Karpas-422 (cell line): ENCODE measurements at places on chromosomes 4 and X.

- no peak for DNase-seq
Measured at GRCh38 chrX:30786374-30786773, 102.7 kb downstream of the TAB3 start.

DNA sequence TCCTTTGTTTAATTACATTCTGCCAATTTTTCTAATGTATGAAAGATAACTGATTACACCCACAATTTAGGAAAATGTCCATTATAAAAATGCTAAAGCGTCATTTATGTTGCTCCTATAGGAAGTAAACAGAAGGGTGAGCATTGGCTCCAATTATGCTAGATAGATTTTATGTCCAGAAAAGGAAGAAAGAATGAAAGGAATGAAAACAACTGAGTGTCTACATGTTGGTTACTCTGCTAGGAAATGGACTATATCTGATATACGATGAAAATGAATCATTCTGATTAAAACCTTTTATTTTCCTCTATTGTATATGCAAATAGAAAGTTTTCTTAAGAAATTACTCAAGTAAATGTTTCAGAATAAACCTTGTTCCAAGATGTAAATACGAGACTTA, 1.6 kb downstream of the ENAM start:
- DNase-seq, result no peak

DNA sequence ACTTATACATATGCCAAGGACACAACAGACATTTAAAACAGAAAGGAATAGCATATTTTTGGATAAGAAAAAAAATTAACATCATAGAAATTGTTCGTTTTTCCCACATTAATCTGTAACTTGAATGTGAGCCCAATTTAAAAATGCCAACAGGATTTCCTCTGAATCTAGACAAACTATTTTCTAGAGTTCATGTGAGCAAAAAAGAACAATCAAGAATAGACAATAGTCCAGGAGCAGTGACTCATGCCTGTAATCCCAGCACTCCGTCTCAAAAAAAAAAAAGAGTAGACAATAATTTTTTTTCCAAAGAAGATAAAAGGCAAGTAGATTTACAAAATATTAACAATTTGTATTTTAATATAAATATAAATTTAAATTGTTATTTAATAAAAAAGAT, 73.7 kb upstream of the DUSP21 start:
- DNase-seq, result no peak

- DNase-seq, result no peak
Measured at GRCh38 chr4:4852591-4853362, 6.7 kb upstream of the MSX1 start.

GRCh38 chr4:1466034-1466862, 60.0 kb upstream of the NKX1-1 start:
- DNase-seq, result no peak

DNA sequence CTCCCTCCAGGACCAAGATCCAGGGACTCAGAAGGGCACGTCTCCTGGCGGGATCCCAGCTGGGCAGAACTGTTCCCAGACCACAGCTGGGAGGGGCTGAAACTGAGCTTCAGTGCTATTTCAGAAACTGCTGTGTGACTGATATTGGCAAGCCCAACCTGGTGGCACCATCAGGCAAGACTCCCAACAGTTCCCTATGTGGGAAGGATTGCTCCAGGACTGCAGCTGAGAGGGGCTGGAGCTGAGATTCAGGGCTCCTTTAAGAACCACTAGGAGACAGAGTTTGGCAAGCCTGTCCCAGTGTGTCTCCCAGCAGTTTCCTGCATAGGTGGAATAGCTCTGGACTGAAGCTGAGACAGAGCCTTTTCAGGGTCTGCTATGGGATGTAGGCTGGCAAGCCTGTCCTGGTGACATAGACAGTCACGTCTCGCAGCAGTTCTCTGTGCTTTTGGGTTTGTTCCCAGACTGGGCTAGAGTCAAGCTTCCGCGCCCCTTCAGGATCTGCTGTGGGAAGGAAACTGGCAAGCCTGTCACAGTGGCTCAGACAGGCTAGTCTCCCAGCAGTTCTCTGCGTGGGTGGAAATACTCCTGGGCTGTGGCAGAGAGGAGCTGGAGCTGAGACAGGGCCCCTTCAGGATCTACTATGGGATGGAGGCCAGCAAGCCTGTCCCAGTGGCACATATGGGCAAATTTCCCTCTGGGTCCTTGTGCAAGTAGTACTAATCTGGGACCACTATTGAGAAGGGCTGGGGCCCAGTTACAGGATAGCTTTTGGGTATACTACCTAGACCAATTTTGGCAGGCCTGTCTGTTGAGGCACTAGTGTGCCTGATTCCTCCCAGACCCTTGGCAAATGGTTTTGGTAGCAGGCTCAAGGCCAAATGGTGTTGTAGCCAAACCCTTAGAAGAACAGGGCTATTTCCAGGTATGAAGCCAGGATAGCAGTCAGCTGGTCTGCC, 20.2 kb upstream of the MED14 start:
- no peak for DNase-seq

- DNase-seq, result no peak
Measured at GRCh38 chr4:87054900-87055299, 120.1 kb downstream of the AFF1 start.

GRCh38 chr4:53374777-53375258, 2.6 kb upstream of the FIP1L1 start:
- no peak for DNase-seq

DNA sequence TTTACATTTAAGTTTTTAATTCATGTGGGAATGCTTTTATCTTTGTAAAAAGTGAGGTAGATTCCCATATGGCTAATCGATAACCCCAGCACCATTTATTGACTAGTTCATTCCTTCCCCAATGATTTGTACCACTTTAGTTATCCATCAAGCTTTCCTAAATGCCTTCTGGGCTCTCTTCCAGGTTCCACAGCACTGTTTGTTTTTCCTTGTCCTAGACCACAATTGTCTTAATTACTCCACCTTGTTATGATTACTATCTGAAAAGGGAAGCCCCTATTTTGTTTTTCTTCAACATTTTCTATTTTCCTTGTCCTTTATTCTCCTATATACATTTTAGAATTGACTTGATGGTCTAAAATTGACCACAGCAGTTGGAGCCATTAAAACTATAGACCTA, 48.5 kb upstream of the GPRIN3 start:
- no peak for DNase-seq
